ENCODE measurements at places on chromosomes 12 and 14.

DNA sequence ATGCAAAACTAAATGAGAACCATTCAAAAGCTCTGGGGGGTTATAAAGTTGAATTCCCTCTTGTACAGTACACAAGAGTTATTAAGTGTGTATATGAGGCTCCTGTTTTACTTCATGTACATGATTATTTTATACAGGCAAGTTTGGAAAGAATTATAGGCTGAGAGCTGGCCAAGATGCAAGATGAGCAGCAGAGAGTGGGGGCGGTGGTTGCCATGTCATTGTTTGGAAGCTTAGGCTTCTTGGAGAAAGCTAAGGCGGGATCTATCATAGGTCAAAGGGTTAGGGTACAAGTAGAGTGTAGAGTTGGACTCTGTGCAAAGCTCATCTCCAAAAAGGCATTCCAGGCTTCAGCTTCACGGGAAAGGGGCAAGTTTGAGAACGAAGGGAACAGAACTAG, 297.1 kb upstream of the TBX3 start:
- no peak for DNase-seq

- peak; percentile 6 for DNase-seq
Measured at GRCh38 chr14:25411781-25412757, 362.1 kb upstream of the STXBP6 start.

DNA sequence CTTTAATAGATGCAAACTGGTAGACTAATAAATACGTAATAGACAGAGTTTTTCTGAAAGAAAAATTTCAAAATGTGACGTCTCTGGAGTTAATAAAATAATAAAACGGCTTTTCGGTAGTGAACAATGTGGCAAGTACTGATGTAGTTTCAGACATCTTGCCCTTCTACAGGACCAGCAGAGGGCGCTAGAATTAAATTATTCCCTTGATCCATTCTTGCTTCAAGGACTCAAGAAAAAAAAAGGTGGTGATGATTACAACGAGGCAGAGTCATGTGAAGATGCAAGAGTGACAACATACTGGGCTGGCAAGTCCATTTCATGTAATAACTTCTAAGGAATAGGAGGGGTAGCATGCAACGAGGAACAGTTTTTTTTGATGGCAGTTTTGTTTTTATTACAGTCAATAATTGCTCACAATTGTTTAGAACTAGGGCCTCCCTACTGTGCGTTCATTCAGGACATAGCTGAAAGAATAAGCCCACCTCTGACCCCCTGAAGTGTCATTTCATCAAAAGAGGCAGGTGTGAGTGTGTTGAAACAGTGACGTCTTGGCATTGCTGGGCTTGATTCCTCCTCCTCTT, 101.0 kb upstream of the GZMB start:
- DNase-seq = peak; percentile 81

DNA sequence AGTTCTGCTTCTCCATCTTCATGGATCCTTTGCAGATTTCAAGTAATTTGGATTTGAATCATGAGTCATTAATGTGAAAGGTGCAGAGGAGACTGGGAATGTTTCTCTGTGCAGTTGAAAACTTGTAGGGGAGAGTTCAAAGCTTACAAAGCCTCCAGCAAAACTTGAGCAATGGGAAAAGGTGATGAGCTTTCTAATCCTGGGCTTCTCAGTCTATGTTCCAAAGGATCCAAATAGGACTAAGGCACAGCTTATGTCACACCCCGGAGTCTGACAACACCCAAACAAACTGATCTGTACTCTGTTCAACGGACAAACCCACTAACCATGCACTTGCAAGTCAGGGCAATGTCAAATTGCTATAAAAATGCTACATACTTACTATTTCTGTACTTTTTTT, 134.8 kb downstream of the DUSP6 start:
- DNase-seq = peak; percentile 69

DNA sequence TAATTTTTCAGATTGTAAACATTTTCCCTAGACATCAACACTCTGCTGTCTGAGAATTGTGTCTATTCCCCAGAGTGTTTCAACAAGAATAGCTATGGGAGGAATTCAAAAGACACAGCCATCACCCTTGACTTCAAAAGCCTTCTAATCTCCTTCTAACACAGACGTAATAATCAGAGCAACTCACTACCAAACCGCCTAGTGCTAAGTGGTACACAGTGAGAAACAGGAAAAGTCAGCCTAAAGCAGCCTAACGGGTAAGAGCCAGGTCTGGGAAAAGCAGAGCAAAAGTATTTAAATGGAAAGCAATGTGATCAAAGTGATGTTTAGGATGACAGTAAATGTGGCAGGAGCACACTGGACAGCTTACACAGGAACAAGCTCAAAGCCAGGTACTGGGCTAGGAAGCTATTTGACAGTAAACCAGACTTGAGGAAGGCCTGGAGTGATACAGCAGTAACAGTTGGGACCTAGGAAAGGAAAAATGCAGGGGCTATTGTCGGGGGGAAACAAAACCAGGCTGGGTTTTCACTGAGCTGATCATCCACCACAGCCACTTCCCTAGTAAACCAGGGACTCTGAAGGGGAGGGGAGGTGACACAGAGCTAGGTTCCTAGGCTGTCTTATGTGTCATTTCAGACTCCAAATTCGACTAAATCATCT, 29.4 kb downstream of the CORO1C start:
- peak; percentile 52 for DNase-seq

- no peak for DNase-seq
Measured at GRCh38 chr12:112870267-112870980, 36.3 kb upstream of the OAS1 start.

DNA sequence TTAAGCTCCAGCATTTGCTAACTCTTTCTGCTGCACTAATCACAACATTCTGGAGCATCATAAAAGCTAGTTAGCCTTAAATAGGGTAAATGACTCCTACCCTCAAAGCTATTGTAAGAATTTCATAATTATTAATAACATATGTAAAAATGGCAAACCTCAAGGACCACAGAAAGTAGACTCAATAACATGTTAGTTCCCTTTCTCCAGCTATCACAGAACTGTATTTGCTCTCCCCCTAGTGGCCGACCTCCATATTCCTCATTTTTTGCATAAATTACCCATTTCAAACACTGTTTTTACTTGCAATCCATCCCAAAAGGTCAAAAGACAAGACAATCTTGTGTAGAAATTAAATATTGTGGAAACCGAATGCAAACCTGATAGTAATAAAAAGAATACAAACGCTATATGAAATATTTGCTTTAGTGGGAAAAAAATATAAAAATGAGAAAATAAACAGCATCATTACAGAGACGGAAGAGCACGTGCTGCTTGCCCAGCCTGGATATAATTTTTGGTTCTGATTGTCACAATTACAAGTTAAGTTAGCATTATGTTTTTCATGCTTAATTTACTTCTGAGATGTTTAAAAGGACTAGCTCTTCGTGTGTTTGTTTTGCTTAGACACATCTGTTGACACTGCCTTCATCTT, 97.9 kb downstream of the RERGL start:
- DNase-seq = peak; percentile 53

Data from epithelial cell of esophagus (primary cell).